Urinary bladder (tissue), 4 donors: ENCODE measurements at places on chromosomes 7 and 10.

- no peak for DNase-seq
Measured at GRCh38 chr7:34165927-34166550, 260.7 kb downstream of the BMPER start.

GRCh38 chr7:42567051-42567450 is 330.0 kb upstream of the GLI3 start:
- no peak for DNase-seq

DNA sequence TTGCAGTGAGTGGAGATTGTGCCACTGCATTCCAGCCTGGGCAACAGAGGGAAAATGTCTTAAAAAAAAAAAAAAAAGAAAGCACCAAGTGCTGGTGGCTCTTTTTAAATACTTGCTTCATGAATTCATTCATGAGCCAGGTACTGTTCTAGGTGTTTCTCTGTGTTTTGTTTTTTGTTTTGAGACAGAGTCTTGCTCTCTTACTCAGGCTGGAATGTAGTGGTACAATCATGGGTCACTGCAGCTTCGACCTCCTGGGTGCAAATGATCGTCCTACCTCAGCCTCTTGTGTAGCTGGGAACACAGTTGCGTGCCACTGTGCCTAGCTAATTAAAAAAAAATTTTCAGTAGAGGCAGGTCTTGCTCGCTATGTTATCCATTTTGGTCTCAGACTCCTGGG is 5.3 kb downstream of the STOX1 start:
- no peak for DNase-seq

GRCh38 chr10:21572578-21572977 is 38.5 kb downstream of the MLLT10 start:
- no peak for DNase-seq

DNA sequence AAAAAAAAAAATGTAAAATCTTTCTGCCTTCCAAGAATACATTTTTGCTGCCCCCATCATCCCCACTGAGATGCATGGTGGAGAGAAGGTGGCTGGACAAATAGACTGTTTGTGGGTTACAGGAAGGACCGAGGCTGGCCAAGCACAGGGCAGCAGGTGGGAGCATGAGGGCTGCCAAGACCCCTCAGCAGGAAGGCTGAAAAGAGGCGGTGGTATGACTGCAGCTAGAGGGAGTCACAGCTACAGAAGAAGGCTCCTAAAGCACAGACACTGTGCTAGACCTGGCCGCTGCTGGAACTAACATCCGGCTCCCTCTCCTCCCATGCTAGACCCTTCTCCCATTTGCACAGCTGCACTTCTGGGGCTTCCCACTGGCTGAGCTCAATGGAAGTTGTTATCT is 289.6 kb downstream of the TCERG1L start:
- DNase-seq = no peak

GRCh38 chr7:105688617-105689016 is 107.3 kb upstream of the EFCAB10 start:
- DNase-seq = no peak

- no peak for DNase-seq
Measured at GRCh38 chr10:98620503-98620902, 173.8 kb upstream of the HPS1 start.

DNA sequence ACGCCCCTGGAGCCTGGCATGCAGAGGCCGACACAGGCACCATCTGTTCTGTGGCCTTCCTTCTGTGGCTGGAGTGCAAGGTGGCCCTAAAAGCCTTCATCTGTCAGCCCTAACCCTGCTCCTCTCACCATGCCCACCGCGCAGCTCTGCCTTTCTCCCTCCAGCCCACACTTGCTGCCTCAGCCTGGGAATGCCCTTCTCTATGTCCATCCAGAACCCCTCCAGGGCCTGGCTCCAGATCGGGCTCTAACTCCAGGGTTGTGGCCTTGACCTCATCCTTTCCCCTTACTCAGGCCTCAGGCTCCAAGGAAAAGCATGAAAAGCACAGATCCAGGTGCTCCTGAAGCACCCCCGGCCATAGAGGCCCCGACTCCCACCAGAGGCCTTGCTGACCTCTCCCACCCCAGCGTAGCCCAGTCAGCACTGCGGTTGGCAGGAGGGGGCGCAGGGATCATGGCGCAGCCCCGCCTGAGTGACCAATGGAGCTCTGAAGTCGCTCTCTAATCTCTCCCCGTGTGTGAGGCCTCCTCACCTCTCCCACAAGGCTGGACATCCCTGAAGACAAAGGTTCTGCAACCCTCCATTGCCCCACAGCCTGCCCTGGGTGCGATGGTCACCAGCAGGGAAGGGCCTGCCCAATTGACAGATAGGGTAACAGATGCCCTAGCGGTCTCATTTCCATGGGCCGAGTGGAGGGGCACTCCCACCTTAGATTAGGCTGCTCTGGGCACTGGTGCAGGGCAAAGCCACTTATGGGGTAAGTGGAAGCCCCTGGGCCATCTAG is 9.2 kb downstream of the ZCCHC24 start:
- DNase-seq = no peak

- DNase-seq = no peak
Measured at GRCh38 chr10:32731527-32731926, 226.5 kb downstream of the ITGB1 start.

DNA sequence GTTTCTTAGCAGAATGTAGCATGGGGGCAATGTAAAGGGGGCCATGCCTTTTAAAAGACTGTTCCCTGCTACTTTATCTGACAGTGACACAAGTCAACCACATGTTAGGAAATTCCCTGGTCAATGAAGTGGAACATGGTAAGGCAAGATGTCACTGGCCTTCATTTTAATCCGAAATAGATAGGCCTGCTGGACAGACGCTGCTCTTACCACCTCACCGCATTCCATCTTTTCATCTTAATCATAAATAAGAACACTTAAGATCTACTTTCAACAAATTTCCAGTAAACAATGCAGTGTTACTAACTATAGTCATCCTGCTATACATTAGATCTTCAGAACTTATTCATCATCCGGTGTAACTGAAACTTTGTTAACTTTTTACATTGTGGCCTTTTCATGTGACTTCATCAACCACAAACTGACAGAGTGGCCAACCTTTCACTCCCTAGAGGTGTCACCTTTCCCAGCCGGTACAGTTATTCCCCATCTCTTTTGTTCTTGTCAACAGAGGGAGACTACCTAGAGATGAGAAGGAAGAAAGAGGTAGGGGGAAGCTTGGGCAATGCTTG is 15.6 kb downstream of the ASB4 start:
- DNase-seq = no peak

- no peak for DNase-seq
Measured at GRCh38 chr7:27523321-27523720, 139.4 kb downstream of the HIBADH start.

GRCh38 chr10:132021046-132021445 is 39.3 kb upstream of the BNIP3 start:
- no peak for DNase-seq

- no peak for DNase-seq
Measured at GRCh38 chr7:55065511-55066229, 46.9 kb downstream of the EGFR start.

DNA sequence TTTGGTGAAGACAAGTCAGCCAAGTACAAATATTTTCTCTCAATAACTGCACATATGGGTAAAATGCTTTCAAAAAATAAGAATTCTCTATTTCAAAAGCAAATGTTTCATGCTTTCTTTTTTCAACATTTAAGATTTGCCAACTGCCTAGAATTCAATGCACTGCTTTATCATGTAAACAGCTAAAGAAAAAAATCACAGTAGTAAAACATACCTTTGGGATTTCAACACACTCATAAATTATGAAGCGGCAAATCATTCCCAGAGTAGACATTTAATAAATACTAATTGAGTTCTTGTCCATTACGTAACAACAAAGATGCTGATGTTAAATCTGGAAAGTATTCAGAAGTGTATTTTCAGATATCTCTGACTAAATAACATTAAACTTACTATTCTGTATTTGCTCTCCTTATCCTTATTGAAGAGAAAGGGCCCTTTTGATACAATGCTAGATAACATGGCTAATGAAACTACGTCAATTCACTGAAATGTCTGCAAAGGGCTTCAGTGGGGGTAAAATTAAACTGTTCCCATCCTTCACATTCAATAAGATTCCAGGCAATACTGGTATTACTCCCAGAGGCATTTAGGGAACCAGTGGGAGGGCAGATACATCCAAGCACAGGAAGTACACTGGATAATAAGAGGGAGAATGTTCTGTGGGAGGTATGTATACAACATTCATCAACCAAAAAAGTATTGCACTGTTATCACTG is 13.9 kb downstream of the NAPEPLD start:
- DNase-seq = no peak

DNA sequence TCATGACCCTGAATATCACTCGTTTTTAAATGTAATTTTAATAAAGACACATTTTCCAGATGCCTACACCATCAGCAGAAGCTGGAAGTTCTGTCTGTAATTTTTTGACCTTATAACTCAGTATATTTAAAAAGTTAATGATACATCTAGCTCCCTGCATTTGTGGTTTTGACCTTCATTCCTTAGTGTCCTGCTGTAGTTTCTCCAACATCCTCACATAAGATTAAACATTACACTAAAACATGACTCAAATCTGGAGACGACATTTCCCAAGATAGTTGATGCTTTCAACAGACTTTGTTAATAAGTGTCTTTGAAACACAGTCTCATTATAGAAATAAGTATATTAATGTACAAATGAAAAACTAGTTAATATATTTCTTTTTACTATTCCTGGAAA is 363.1 kb downstream of the POM121L12 start:
- DNase-seq = no peak

GRCh38 chr10:60934215-60935175 is 9.5 kb downstream of the RHOBTB1 start:
- no peak for DNase-seq
